SJCRH30 (cell line): ENCODE measurements at places on chromosomes 7 and 10.

DNA sequence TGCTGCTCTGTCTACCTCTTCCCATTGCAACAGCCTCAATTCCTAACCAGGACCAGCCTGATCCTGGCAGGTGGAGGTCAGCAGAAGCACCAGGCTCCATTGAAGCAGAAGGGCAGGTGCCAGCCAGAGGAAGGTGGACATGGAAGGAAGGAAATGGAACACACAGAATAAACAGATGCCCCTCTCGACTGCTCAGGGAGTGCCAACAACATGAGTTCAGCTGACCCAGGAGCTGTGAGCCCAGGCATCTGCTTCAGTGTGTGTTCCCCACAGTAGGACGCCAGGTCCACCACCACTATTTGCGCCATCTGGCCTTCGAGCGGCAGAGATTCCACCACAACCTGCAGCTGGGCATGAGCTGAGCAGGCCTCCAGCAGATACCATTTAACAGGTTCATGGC lies 56.7 kb downstream of the GPAM start:
- no peak for DNase-seq
- no peak overlapping the region for H3K27ac ChIP-seq
- H3K27me3 ChIP-seq, result no peaks in the 10 kb centered on the region
- no peak overlapping the region for H3K4me3 ChIP-seq

DNA sequence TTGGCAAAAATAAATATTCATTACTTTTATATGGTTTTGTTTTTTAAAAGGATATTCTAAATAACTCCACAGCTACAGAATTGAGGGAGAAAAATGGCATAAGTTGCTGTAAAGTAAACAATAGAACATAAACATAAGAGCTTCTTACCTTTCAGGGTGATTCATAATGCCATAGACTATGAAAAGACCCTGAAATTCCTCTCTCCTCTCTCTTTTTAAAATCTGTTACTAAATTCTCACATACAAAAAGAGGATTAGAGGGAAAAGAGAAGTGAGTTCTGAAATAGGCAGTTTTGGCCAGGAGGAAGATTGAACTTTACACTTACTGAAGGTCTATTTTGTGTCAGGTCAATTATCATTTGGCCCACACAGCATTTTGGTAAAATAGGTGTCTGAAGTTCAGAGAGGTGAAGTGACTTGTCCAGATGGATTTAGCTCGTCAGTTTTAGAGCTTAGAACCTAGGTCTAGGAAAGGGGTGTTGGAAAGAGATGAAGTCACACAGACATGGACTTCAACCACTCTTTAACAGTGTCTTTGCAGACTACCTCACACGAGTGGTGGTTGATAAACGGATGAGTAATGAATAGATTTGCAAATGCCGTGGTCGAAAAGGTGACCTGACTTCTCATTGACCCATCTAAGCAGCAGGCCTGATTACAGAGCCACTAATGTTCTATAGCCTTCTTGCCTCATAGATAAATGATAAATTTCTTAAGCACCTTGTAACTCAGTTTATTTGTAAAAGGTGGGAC lies 190.6 kb upstream of the CCDC6 start:
- no peaks in the 10 kb centered on the region for H3K36me3 ChIP-seq
- DNase-seq, result no peak
- no peak overlapping the region for H3K27ac ChIP-seq

DNA sequence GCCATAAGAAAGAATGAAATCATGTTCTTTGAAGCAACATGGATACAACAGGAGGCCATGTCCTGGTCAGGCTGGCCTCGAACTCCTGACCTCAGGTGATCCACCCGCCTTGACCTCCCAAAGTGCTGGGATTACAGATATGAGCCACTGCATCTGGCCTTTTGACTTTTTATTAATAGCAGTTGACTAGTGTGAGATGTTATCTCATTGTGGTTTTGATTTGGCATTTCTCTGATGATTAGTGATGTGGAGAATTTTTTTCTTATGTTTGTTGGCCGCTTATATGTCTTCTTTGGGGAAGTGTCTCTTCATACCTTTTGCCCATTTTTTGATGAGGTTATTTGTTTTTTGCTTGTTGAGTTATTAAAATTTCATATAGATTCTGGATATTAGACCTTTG lies 400.9 kb downstream of the SUGCT start:
- DNase-seq, result no peak
- H3K27ac ChIP-seq, result no peak overlapping the region
- no peaks in the 10 kb centered on the region for H3K27me3 ChIP-seq
- H3K36me3 ChIP-seq, result no peaks in the 10 kb centered on the region
- H3K4me3 ChIP-seq, result no peak overlapping the region

DNA sequence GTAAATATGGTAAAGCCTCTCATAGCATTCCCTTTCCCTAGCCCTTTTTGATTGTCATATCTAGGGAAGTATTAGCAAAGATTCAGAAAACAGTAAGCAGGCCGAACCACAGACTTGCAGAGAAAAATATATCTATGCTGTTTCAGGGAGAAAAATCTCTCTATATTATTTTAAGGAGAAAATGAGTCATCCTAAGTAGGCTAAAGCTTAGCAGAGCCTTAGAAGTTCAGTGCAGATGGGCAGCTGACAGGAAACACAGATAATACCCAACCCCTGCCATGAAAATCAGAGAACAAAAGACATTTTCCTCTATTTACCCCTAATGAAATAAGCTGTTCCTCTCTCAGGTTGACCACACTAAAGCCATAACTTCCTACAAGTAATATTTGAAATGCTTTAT lies 16.5 kb downstream of the C1QL3 start:
- no peak overlapping the region for H3K4me3 ChIP-seq
- peak overlapping the region; percentile 49 for H3K27ac ChIP-seq
- H3K4me1 ChIP-seq, result peaks cover 20% of the 10 kb centered on the region
- no peaks in the 10 kb centered on the region for H3K36me3 ChIP-seq
- DNase-seq, result peak; percentile 46

GRCh38 chr10:22379059-22379458 lies 33.8 kb downstream of the SPAG6 start:
- H3K27me3 ChIP-seq, result no peaks in the 10 kb centered on the region
- no peak overlapping the region for H3K4me3 ChIP-seq
- H3K27ac ChIP-seq, result no peak overlapping the region
- no peak for DNase-seq
- no peaks in the 10 kb centered on the region for H3K36me3 ChIP-seq
- no peaks in the 10 kb centered on the region for H3K4me1 ChIP-seq
